ENCODE measurements at places on chromosomes 16 and 17.

DNA sequence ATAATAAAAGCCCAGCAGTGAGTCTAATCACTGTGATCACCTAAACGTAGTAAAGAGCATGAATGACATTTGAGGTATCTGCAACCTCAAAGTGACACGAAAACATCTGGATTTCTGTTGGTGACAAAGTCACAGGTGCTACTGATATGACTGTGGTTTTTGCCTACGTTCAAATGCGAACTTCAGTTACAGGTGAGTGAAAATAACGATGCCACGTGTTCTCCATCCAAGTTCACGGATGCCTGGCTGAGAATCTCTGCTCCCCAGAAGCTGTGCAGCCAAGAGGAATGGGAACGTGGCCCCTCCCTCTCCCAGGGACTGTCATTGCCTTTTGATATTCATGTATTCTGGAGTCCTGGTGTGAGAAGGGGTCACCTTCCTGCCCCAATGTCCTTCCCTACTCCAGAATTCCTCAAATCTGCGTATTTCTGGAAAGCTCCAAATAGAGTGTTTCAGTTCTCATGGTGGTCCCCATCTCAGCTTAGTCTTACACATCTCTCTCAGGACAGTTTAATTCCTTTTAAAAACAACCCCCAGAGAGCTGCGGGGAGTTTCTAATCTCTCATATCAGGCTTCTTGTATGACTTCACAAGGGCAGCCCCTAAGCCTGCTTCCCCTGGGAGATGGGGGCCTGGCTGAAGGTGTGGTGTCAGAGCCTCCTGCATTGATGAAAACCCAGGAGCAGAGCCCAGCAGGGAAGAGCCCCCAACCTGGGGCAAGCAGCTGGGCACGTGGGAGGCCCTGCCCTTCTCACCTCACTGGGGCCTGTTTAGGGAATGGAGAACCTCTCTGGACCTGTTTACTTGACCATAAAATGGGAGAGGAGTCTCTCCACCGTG, 25.8 kb downstream of the PIK3R5 start:
- no peak for DNase-seq

- no peak for DNase-seq
These were observed 5.0 kb downstream of the CENPX start for GRCh38 chr17:82017612-82018151.

- peak; percentile 72 for DNase-seq
These were observed 8.5 kb downstream of the TIMM22 start for GRCh38 chr17:1005361-1005946.

DNA sequence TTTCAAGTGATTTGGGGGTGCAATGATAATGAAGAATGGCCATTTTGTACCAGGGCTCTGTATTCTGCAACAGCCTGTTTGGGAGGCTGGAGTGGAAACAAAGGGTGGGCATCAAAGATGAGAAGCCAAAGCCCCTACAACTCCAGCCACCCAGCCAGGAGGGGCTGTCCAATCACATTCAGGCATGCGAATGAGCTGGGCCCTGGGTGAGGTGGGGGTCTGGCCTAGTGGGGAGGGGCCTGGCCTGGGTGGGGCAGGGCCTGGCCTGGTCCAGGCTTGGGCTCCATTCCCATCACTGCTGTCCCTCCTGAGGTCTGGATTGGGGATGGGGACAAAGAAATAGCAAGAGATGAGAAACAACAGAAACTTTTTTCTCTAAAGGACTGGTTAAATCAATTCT, 6.4 kb downstream of the AOC3 start:
- no peak for DNase-seq

DNA sequence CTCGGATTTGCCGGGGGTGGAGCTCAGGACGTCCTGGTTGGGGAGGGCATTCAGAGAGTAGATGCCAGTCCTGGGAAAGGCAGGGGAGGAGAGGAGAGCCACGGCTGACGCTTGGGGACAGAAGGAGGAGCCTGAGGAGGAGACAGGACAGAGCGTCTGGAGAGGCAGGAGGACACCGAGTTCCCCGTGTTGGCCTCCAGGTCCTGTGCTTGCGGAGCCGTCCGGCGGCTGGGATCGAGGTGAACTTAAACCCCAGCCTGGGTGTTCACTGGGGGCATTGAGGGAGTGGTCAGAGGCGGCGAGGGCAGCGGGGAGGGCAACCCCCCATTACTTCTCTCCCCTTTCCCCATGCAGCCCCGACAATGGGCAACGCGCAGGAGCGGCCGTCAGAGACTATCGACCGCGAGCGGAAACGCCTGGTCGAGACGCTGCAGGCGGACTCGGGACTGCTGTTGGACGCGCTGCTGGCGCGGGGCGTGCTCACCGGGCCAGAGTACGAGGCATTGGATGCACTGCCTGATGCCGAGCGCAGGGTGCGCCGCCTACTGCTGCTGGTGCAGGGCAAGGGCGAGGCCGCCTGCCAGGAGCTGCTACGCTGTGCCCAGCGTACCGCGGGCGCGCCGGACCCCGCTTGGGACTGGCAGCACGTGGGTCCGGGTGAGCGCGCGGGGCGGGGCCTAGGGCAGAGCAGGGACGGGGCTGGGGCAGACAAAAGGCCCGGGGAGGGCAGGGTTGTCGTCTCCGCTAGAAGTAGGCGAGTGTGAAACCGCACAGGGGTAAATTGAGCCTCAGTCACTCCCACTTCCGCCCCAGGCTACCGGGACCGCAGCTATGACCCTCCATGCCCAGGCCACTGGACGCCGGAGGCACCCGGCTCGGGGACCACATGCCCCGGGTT, 3.7 kb downstream of the NOL3 start:
- peak; percentile 77 for DNase-seq

- no peak for DNase-seq
These were observed 893 bp upstream of the ODF4 start for GRCh38 chr17:8338753-8339140.

- no peak for DNase-seq
These were observed 1.4 kb upstream of the QRICH2 start for GRCh38 chr17:76309461-76309860.

DNA sequence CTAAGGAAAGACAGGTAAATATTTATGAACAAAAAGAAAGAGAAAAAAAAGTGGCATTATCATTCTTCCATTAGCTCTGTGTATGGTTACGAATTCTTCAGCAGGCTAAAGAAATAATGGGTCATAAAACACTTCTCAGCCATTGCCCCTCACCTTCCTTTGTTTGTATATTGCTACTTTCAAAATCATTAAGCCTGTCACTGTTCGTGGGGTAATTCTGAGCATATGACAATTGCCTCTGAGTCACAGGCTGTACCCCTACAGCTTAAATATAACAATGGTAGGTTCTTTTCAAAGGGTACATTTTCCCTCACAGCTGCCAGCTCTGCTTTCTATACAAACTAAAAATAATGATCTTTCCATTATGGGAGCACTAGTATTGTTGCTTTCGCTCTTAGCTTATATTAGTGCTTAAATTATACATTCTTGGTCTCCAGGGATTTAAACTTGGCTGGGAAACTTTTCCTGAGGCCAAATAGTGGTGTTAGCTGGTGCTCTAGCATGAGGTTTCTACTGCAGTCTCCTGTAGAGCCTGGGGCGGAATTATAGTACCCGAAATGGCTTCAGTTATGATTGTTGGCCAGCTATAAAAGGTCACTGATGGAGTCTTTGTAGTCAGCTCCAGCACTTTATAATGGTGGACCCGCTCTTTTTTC, 74.7 kb upstream of the CDH11 start:
- no peak for DNase-seq

GRCh38 chr17:79077587-79077986, 3.0 kb downstream of the ENGASE start:
- DNase-seq, result no peak

DNA sequence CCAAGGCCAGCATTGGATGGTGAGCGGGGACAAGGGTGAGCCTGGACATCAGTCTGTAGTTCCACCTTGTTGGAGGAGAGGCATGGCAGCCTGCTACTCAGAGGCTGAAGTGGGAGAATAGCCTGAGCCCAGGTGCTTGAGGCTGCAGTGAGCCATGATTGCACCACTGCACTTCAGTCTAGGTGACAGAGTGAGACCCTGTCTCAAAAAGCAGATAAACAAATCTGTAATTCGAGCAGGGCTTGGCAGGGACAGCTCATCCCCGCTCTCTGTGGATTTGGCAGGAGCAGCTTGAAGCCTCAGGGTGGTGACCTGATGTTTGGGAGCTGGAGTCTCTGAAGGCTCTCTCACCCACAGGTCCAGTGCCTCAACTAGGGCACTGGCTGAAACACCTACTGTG, 38.6 kb upstream of the ZCCHC14 start:
- no peak for DNase-seq

DNA sequence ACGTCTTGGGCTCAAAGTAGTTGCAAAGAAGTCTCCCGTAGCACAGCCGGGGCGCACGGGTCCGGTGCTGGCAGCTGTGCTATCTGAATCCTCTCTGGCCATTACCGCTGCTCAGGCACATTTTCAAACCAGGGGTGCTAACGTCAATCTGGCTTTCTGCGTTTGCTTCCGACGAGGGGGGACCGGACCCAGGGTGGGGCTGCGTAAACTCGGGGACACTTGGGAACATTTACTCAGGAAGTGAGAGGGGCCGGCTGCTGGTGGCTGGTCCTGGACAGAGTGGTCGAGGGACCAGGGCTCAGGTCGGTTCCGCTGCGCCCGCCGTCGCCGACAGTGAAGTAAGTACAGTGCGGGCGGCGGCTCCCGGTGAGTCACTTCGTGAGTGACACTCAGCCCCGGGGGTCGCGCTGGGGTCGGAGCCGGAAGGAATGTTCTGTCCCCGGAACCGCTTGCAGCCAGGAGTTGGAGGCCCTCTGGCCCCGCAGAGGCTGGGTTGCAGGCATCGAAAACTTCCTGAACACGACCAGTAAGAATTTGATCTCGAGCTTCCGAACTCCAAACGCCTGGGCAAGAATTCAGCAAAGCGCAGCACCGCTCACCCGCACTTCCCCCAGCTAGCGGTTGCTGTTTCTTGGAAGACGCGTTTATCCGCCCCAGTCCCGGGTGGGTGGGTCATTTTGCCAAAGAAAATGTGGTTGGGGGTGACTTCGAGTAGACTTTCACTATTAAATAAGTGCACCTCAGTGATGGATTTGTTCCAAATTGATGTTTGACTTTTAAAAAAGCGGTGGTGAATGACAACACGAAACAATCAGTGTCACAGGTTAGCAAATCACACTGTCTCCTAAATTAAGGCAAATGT, 1.4 kb upstream of the HS3ST3B1 start:
- DNase-seq, result peak; percentile 61

DNA sequence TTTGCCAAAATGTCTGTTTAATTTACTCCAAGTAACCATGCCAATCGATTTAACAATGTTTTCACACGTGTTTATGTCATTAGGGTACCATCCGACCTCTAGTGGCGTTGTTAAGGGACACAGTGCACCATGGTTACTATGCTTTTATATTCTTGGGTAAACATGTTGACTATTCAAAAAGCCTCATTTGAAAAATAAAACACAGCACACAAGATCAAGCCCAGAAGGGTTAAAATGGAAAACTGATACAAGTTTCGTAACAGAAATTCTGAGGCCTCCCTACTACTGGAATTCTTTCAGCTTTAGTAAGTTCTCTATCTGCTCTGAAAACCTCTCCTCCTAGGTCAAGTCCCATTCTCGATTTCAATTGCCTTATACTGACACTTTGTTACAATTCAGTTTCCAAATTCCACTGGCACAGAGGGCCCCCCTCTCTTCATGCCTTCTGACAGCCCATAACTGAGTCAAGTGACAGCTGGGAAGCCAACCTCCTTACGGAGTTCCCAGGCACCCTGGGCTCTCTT, 2.1 kb downstream of the CFAP20 start:
- DNase-seq, result peak; percentile 73

GRCh38 chr16:69319826-69320739, 8.9 kb downstream of the VPS4A start:
- DNase-seq, result no peak

DNA sequence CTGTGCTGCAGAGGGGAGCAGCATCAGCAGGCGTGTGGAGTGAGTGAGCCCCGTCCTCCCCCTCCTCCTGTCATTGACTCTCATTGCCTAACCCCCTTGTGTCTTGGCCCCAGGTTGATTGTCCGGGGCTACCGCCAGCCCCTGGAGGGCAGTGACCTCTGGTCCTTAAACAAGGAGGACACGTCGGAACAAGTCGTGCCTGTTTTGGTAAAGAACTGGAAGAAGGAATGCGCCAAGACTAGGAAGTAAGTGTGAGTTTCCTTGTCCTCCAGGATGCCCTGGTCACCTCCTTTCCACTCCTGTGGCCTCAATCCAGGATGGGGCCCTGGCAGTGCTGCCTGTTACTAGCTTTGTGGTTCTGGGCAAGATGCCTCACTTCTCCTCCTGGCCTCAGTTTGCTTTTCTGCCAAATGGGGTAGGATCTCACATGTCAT, 87.0 kb downstream of the ABCC1 start:
- no peak for DNase-seq

DNA sequence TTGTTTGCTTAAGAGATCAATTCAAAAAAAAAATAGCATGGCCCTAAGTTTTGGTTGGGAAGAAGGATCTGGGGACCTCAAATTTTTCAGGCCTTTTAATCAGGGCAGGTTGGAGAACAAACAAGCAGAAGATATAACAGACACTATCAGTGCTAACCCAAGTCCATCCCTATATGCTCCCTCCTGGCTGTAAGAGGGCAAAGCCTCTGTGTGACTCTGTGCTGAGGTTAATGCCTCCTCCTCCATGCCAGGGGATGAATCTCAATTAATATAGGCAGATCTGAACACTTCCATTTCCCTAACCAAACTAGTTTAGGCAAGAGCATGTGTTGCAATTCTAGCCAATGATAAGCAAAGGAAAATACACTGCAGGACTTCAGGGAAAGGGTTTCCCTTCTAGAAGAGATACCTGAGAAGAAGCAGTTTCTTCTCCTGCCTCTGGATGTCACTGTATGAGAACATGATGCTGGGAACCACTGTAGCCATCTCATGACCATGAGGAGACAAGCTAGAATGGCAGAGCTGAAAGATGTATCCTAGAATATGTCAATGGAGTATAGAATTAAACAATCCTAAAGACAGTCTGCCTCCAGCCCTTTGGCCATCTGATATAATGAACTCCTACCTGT, 76.0 kb downstream of the CHD9NB start:
- peak; percentile 40 for DNase-seq

DNA sequence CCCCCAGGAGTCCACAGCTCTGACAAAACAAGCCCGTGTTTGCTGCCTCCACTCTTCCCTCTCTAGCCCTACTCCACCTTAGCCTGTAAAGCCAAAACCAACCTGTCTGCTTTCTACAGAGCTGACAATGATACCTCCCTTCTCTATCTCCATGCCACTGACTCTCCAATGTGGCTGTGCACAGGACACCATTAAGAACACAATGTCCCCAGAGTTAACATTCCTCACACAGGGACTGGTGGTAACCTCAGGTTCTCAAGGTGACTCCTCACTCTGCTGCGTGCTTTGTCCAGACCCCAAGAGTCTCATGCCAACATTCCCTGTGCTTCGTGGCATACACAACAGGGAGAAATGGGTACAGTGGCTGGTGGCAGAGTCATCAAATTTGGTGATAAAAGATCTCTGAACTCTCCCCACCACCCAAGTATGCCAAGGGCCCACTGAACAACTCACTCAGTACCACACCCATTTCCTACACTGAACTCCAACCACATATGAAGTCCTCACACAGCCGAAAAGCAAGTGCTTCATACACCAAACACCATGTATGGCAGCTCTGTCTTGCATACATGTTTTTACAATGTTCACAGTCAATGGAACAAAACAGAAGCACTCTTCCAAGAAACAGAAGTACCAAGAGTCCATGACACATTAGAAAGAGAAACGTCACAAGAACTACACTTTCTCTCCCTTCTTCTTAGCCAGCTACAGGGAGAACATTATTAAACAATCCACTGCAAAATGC, 21.1 kb downstream of the CSNK2A2 start:
- DNase-seq, result no peak

Data from fibroblast of mammary gland (primary cell).